ENCODE measurements at places on chromosomes 4 and X. TPM values are rescaled to one million over a fixed set of nuclear protein-coding genes. Genes with fewer than 3 reads are reported as not detected.

HPGD gene
- not detected for total RNA-seq

MAGIX gene
- total RNA-seq = 0.19 TPM

GAGE1 gene
- not detected for total RNA-seq

USP11 gene
- total RNA-seq = 31.3 TPM

F8A2 gene
- not detected for total RNA-seq

Data from cardiac ventricle fibroblast (primary cell).